ENCODE measurements at places on chromosomes 4 and X.

DNA sequence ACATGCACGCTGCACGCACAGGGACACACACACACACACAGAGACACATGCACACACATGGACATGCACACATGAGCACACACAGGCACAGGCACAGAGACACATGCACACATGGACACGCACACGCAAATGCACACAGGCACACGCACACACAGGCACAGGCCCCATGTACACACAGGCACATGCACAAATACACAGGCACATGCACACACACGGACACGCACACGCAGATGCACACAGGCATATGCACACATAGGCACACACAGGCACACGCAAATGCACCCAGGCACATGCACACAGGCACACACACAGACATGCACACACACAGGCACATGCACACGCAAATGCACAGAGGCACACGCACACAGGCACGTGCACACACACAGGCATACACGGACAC, 30.3 kb upstream of the HTRA3 start:
- no peak for DNase-seq

- DNase-seq = no peak
Observed at GRCh38 chr4:48196758-48197504, 62.9 kb upstream of the TXK start.

- DNase-seq = no peak
Observed at GRCh38 chr4:128159967-128160366, 98.9 kb downstream of the LARP1B start.

- no peak for DNase-seq
Observed at GRCh38 chr4:38567457-38567856, 96.5 kb upstream of the KLF3 start.

DNA sequence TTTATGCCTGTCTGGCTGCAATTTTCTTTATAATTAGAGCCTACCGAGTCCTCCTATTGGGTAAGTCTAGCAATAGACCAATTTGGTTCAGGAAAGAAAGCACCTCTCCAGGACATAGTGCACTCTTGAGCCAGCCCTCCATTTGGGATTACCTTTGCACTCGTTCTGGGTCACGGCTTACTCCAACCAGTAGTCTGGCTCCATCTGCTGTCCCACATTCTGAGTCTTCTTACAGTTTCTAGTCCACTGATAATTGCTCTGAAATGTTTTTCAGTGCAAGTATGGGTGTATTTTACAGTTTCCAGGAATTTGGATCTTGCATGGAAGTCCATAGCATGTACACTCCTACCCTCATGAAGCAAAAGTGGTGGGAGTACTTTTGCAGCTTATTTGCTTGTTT, 34.8 kb upstream of the USP51 start:
- DNase-seq = no peak

- DNase-seq = no peak
Observed at GRCh38 chr4:76571274-76571673, 136.2 kb downstream of the SHROOM3 start.

GRCh38 chr4:87498446-87498900, 30.7 kb downstream of the SPARCL1 start:
- no peak for DNase-seq
